H4 (cell line): ENCODE measurements at places on chromosomes 4 and X.
A peak's percentile ranks its signal among the peaks of the same experiment; 100 is the strongest.

GRCh38 chr4:26083987-26084386 lies 170.0 kb downstream of the SMIM20 start:
- peak; percentile 64 for DNase-seq

GRCh38 chr4:180812783-180813182 lies 1430.4 kb upstream of the TENM3 start:
- DNase-seq = no peak

GRCh38 chr4:4837316-4837715 lies 22.1 kb upstream of the MSX1 start:
- no peak for DNase-seq

- DNase-seq = no peak
Observed at GRCh38 chr4:102616636-102617035, 115.5 kb downstream of the NFKB1 start.

- DNase-seq = no peak
Observed at GRCh38 chr4:7166981-7167700, 25.2 kb upstream of the SORCS2 start.

- DNase-seq = peak; percentile 23
Observed at GRCh38 chr4:139961344-139961946, 192.5 kb downstream of the MAML3 start.

DNA sequence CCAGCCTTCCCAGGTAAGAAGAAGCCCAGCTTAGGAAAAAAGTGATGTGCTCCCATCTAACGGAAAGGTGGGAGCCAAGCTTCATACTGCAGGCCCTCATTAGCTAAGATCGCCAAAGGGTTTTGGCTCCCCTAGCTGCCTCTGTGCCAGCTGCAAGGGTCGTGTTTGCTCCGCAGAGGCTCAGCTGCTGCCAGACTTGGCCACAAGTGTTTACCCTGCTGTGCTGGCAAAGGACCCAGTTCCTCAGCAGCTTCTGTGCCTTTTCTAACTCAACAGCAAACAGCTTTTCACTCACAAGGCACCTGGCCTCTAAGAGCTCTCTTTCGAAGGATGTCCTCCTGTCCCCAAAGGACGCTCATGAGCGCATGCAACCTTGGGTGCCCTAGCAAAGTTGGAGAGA lies 12.2 kb upstream of the VMA21 start:
- peak; percentile 47 for DNase-seq

GRCh38 chr4:111847296-111848008 lies 297.8 kb upstream of the FAM241A start:
- peak; percentile 9 for DNase-seq

- no peak for DNase-seq
Observed at GRCh38 chr4:55397126-55397436, 1.3 kb downstream of the TMEM165 start.

DNA sequence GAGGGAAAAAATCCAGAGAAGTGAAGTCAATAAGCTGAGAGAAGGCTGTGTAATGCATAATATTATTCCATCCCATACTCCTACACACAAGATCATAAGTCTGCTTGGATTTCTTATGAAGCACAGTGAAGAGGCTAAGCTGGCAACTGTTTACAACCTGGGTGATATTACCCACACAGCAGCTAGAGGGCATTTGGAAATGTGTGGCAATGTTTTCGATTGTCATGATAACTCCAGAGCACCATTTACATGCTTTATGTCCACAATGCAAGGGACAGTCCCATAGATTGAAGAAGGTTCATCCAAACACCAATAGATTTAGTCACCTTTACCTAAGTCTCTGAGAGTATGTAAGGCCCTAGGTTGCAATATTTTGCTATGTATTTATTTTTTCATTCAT lies 412.2 kb downstream of the PPP3CA start:
- DNase-seq = peak; percentile 29

DNA sequence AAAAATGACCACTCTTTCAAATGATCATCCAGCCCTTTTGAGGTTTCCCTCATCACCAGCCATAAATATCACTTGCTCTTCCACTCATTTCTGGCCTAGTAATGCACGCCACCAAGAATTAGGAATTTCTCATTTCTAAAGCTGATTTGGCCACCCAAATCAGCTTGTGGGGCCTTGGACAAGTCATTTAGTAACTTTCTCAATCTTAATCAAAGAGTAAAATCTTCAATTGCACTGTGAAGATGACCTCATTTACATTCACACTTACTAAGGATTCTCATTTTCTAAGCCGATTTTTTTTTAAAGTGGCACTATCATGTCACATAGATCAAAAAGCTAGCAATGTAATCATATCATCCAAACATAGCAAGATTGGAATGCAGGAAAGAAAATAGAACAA lies 150.0 kb upstream of the HHIP start:
- no peak for DNase-seq

GRCh38 chrX:147978931-147979330 lies 2.2 kb upstream of the FMR1NB start:
- peak; percentile 16 for DNase-seq

DNA sequence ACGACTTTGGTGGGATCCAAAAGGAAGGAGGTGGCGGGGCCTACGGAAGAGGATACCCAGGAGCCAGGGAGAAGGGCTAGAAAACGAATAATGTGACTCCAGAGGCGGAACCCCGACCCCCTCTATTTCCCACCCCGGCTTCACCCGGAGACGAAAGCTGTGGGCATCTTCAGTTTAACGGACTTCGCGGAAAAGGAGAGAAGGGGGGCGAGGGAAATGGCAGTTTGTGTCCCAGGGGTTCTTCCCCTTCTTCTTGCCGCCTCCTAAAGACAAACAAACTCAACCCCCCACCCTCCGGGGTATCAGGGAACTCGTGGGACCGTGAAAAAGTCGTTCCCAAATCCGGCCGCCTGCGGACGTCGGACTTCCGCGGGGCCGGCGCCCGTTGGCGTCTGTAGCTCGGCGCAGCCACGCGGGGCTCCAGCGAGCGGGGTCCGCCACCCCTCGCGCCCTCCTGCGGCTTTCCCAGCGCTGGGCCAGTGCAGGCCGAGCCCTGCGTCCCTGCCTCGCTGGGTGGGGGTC lies 3.6 kb upstream of the LEF1 start:
- DNase-seq = no peak

DNA sequence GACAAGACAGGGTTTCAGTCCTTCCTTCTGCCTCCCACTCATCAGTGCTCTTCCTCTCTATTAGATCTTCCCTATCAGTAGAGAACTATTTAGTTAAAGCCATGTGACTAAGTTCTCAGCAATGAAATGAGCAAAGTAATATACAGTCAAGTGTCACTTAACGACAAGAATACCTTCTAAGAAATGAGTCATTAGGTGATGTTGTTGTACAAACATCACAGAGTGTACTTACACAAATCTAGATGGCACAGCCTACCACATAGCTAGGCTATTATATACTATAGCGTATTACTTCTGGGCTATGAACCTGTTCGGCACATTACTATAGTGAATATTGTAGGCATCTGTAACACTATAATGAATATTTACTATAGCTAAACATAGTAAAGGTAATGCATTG lies 71.3 kb downstream of the POU4F2 start:
- no peak for DNase-seq

GRCh38 chr4:155376387-155377268 lies at the start of gene MAP9:
TSS of gene MAP9 (minus strand) at chr4:155376965. CDS start at chr4:155375850, 1,115 bp downstream.
- peak; percentile 98 for DNase-seq

DNA sequence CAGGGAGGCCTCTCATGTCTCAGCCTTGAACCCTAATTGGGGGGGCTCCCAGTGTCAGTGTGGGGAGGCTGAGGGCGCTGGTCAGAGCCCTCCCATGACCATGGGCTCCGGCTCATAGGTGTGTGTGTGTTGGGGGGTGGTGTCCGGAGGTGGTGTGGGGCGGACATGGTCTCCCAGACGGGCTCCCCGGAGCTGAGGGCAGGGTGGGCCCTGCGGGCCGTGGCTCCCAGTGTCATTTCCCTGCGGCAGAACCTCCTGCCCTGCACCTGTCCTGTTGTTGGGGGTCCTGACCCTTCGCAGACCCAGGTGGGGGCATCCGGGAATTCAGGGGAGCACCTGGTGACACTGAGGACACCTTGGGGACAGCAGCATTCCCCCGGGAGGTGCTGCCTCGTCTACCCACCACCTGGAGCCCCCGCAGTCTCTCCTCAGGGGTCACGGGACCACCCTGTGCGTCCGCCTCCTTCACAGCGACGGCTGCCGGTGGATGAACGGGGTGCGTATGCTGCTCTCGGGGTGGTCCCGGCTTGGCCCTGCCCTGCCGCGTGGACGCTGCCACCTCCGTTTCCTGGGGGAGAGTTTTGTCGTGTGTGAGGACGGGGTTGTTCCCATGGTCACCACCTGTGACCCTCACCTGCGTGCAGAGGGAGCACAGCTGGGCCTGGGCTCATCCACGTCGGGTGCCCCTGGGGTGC lies 14.5 kb upstream of the GTPBP6 start:
- no peak for DNase-seq

DNA sequence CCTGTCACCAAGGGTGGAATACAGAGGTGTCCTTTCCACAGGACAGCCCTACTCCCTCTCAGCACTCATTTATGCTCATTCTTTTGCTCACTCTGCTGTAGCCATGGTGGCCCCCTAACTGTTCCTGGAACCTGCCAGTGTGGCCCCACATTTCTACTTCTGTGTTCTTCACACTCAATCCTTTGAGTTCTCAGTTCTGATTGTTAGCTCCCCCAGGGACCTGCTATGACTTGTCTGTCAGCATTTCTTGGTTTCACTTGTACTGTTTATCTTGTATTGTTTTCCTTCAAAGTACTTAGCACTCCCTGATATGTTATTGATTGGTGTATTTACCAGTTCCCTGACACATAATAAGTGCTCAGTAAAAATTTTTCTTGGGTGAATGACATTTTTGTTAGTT lies 14.9 kb downstream of the VBP1 start:
- no peak for DNase-seq

- DNase-seq = no peak
Observed at GRCh38 chr4:107068116-107068515, 32.0 kb upstream of the DKK2 start.

DNA sequence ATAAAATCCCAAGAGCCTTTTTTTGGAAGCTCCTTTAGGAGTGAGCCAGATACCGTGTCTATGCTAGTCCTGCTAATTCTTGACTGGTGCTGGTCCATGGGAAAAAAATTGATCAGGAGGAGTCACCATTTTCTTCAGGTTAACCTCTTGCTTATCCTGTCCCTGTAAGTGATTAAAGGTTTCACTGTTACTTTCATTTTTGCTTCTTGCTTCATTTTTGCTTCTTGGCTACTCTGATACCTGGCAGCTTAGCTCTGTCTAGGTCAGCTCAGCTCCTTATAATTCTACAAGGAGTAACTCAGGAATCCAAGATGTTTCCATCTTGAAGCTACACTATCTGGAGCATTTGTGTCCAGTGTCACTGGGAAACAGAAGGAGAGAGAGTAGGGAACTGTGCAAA lies 45.7 kb downstream of the AFM start:
- DNase-seq = no peak
